ENCODE measurements at places on chromosomes 5 and 9. TPM values are rescaled to one million over a fixed set of nuclear protein-coding genes. Genes with fewer than 3 reads are reported as not detected.
A peak's percentile ranks its signal among the peaks of the same experiment; 100 is the strongest.

- no peak for DNase-seq
Observed at GRCh38 chr9:106420511-106420944, 442.4 kb upstream of the ZNF462 start.

GRCh38 chr5:52702877-52703276 lies 84.8 kb upstream of the ITGA1 start:
- peak; percentile 74 for DNase-seq

DNA sequence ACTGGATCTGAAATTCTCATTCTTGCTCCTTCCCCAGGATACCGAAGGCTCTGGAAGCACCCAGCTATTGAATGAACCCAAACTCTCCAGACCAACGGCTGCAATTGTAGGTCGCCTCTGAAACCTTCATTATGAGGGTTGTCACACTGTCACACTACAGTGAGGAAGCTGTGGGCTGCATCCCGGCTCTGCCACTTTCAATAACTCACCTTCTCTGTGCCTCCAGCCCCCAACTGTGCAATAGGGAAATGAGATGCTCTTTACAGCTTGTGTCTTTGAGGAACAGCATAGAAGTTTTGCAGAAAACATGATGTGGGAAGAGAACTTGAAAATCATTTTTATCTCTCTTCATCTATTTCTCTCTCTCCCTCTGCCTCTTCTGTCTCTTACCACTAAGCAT lies 69.6 kb upstream of the TGFBR1 start:
- no peak for DNase-seq

The CHSY3 gene
- total RNA-seq: 6.8 TPM

DNA sequence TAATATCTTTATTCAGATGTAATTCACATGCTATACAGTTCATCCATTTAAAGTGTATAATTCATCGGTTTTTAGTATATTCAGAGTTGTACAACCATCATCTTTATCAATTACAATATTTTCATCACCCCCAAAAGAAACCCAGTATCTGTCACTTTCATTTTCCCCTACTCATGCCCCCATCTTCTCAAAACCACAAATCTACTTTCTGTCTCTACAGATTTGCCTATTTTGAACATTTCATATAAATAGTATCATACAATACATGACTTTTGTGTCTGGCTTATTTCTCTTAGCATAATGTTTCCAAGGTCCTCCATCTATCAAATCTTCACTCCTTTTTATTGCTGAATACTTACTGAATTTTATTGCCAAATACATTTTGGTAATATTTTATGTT lies 305.1 kb upstream of the SGCD start:
- DNase-seq: no peak

DNA sequence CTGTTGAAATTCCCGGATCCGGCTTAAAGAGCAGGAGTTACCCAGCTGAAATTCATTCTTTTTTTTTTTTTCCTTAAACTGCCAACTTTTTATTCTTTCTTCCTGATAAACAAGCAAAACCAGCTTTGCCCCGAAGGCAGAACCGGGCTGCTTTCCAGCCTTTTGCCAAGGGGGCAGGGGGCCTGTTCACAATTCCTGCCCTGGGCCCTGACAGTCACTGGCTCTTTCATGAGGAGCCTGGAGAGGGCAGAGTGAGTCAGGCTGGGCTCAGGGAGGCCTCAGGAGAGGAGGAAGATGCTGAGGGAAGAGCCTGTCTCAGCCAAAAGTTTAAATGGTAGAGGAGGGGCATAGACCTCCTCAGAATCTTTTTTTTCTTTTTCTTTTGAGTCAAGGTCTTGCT lies 4.8 kb downstream of the GLIPR2 start:
- DNase-seq: no peak

The CENPK gene
- total RNA-seq: 50.7 TPM

DNA sequence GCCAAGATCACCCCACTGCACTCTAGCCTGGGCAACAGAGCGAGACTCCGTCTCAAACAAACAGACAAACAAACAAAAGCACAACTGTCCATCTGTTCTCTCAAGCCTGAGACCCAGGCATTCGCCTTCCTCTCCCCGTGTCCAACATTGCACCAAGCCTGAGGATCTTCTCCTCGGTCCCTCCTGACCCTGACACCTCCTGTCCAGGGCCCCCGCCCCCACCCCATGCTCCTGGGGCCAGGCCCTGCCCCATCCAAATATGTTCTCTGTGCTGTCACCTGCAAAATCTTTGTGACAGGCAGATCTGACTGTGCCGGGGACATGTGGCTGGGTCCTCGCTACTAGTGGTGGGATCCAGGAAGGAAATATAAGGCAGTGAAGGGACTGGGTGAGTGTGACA lies 33.4 kb upstream of the UNC5A start:
- DNase-seq: no peak

The SOX30 gene
- total RNA-seq: not detected

GRCh38 chr9:304519-305185 lies 90.0 kb downstream of the DOCK8 start:
- DNase-seq: no peak

The GADD45G gene
- 0.64 TPM for total RNA-seq

DNA sequence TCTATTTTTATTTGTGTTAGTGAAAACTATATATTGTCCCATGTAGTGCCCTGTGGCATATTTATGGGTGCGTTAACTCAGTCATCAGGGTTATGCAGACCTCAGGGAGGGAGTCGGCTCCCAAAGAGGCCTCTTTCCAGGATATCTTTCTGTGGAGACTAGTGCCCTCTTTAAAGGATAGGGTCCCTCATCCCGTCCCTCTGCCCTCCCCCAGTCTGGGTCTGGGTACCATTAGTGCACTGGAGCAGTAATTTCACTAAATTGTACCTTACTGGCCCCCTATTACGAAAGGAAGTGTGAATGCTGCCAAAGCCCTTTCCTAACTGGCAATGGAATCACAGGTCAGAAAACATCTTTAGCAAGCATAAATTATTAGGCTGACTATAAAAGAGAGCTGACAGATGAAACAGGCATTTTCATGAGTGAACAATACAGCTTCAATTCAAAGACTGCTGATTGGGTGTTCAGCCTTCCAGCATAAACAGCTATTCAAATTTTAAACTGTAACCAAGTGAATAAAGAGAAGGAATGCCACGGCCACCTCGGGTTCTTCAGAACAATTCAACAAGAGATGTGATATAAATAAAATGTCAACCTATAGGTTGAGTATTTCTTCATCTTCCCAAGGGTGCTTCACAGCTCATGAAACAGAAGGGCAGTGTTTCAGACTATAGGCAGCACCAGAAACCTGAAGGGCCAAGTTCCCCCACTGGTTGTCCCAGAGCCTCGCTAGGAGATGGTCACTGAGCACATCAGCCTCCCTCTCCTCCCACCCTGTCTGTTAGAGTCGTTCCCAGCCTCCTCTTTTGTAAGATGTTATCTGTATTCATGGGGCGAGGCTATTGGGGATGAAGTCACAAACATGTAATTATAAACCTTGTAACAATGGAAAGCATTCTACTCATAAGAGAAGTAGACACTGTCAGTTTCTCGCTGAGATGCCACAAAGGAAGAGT lies 318.7 kb downstream of the TMEM161B start:
- DNase-seq: no peak

The PCDHGB5 gene
- total RNA-seq: 14.4 TPM

DNA sequence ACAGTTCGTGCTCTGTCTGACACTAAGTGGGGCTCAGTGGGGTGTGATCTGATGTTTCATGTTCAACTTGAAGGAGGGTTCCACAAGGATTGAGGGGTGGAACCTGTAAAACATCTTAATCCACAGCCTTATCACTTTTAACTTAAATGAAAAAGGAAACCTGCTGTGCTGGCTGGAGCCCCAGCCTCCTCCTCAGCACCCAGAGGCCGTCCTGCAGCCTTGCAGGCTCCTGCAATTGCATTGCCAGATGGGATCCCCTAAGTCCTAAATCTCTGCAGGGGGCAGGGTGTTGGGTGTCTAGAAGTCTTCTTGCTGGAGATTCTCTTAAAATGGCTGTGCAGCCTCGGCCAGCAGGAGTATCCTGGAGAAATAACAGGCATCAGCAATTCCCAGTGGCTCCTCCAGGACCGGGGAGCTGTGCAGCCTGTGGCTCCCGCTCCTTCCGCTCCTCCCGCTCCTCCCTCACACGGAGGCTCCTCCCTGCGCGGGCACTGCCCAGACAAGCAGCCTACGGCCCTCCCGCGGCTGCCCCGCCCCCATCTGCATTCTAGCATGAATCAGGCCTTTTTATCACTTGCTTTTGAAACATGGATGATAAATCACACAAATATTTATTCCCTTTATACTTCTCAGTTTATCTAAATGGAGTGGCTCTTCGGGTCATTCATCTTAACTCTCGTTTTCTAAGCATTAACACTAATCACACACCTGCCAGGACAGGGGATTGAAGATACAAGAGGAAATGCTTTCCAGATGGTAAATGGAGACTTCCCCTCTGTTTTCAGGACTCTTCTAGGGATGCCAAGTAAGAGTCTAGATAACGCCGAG lies 131.0 kb downstream of the ADAMTS16 start:
- peak; percentile 6 for DNase-seq

DNA sequence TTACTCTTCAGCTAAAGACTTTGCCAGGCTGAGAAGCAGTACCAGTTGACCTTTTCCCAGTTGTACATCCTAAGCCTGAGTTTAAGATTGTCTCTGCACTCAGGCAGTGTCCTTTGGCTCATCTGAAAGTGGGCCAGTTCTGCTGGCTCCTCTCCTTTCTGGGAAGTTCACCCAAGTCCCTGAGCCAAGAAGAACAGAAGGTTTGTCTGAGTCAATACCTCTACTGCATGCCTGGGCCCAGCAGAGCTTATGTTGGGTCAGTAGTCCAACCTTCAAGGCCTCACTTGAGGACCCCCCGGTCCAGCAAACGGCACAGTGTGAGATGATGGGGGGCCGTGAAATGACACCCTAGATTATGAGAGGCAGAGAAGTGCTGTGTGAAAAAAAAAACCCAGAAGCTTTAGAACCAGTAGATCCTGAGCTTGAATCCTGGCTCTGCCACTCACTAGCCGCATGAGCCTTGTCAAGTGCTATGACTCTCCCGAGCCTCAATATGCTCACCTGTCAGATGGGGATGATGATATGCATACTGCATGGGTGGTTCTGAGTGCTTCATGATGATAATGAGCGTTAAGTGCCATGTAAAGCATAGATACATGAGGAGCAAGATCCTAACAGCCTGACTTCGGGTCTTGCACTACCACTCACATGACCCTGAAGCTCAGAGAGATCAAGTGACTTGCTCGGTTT lies 156.0 kb downstream of the MACROH2A1 start:
- DNase-seq: no peak

The HAPLN1 gene
- not detected for total RNA-seq

The PCDHGB3 gene
- total RNA-seq: 1.7 TPM

DNA sequence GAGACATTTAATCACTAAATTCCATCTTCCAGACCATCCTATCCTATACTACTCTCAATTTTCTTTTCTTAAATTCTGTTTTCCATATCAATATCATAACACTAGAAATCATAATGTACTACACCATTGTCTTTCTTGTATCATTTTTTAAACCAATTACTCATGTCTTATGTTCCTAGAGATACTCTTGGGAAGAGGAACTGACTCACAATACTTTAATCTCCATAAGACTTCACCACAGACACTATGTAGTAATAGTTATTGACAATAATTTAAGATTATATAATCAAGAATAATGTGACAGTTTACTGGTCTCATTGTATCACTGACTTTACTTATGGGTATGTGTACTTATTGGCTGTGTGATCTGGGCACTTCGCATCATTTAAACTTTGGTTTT lies 43.8 kb downstream of the PCDHGC5 start:
- peak; percentile 30 for DNase-seq

The TPPP gene
- total RNA-seq: 0.07 TPM

The SLC6A18 gene
- total RNA-seq: not detected

The RASEF gene
- total RNA-seq: 0.05 TPM

GRCh38 chr5:111707630-111708164 lies 49.3 kb downstream of the NREP start:
- DNase-seq: no peak

GRCh38 chr5:177271113-177271512 lies 32.4 kb downstream of the RAB24 start:
- DNase-seq: no peak

DNA sequence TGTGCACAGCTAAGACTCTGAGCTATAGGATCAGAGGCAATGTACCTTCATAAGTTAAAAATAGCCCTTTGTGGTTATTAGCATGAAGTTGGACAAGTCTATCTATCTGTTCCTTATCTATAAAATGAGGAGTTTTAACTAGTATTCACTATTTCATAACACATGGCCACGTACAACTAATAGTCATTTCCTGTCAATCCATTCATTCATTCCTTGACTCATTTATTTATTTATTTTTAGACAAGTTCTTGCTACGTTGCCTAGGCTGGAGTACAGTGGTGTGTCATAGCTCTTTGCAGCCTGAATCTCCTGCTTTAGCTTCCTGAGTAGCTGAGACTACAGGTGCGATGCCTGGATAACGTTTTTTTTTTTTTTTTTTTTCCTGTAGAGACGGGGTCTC lies 92.1 kb downstream of the NR3C1 start:
- peak; percentile 83 for DNase-seq

Data from endothelial cell of umbilical vein (primary cell).